Activated CD8-positive, alpha-beta T cell treated with anti-CD3 and anti-CD28 coated beads, Interleukin-2, amount 10 ng/mL, durations not matched to agents 7 days and 5 days (primary cell): ENCODE measurements at places on chromosomes 3 and 15.

GRCh38 chr15:59699810-59700431 lies 10.8 kb upstream of the BNIP2 start:
- DNase-seq = no peak

DNA sequence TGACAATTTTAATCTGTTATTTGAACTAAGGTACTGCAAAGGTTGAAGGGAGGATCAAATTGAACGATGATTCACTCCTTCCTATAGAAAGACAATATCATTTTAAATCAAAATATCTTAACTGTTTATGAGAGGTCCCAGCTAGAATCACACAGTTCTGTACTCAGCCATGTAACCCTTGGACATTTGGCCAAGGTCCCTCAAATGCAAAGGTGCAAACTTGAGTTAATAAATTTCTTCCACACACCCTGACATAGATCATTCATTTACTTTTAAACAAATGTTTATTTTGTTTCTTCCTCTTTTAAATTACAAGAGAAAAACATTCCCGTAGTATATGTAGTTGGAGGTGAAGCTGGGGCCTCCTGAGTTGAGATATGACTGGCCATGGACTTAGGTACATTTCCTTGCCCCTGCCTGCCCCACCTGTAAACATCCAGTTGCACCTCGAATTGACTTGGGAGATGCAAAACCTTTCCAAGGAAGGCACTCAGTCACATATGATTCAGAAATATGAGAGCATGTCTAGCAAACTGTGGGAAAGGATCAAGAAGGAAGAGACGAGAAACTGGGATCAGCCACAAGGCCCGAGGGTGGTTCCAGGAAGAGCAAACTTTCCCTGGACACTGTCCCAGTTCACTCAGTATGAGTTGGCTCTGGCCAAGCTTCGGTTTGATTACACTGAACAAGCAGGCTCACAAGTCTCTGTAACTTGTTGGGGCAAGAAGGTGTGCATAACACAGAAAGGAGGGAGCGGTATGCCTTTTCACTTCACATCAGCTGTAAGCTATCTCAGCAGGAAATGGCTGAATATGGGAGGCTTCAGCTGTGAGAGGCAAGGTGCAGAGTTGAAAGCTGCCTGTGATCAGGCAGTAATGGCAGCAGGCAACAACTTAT lies 6.7 kb downstream of the TNFSF10 start:
- DNase-seq = peak; percentile 56

GRCh38 chr3:107523289-107523538 lies 452 bp downstream of the BBX start:
- no peak for DNase-seq

- no peak for DNase-seq
Measured at GRCh38 chr3:127746400-127747057, 73.8 kb downstream of the ABTB1 start.

- no peak for DNase-seq
Measured at GRCh38 chr3:166296179-166296783, 459.1 kb upstream of the BCHE start.

DNA sequence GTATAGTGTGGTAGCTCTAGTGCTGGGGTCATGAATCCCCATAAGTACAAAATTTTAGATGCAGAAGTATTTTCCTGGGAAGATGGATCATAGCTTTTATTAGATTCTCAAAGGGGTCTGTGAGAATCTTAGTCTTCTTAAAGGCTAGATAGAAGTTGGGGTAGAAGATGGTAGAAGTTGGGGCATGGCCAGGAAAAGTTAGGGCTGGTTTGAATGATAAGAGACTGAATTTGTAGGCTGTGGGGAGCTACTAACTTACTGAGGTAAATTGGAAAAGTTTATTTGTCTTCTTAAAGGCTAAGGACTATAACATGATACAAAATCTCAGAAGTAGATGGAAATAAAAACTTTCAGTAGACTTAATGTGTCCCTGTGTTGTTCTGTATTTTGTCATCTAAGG lies 1.6 kb upstream of the UBE2Q2 start:
- no peak for DNase-seq

GRCh38 chr3:72343078-72343477 lies 505.2 kb downstream of the SHQ1 start:
- DNase-seq = peak; percentile 46

GRCh38 chr15:29813009-29813408 lies 9.3 kb downstream of the TJP1 start:
- no peak for DNase-seq
